ENCODE measurements at places on chromosomes 12 and 14. TPM values are rescaled to one million over a fixed set of nuclear protein-coding genes. Genes with fewer than 3 reads are reported as not detected.

GOLGA5 gene
- 64.7 TPM for total RNA-seq

HOXC6 gene
- total RNA-seq: 1.2 TPM

KITLG gene
- total RNA-seq: 5.9 TPM

CLEC2A gene
- total RNA-seq: 0.22 TPM

TMX1 gene
- 47.0 TPM for total RNA-seq

MYBPC1 gene
- not detected for total RNA-seq

PTGER2 gene
- not detected for total RNA-seq

OR4M1 gene
- total RNA-seq: not detected

AVPR1A gene
- 0.39 TPM for total RNA-seq

RNF212B gene
- not detected for total RNA-seq

CLEC4A gene
- total RNA-seq: under 0.01 TPM

ANKS1B gene
- 8.0 TPM for total RNA-seq

MIP gene
- not detected for total RNA-seq

CCDC60 gene
- not detected for total RNA-seq

NTN4 gene
- total RNA-seq: 78.1 TPM

NDUFA9 gene
- 22.4 TPM for total RNA-seq

ARPC3 gene
- 212 TPM for total RNA-seq

RNASE1 gene
- 0.39 TPM for total RNA-seq

DNAH10 gene
- under 0.01 TPM for total RNA-seq

ZDHHC22 gene
- not detected for total RNA-seq

COX8C gene
- total RNA-seq: 0.39 TPM

OTOGL gene
- total RNA-seq: not detected

AMDHD1 gene
- 0.76 TPM for total RNA-seq

TAS2R9 gene
- not detected for total RNA-seq

NYNRIN gene
- 153 TPM for total RNA-seq

MMP17 gene
- 2.0 TPM for total RNA-seq

CMTM5 gene
- not detected for total RNA-seq

NEUROD4 gene
- total RNA-seq: not detected

CD27 gene
- not detected for total RNA-seq

IFT81 gene
- total RNA-seq: 6.4 TPM

SMCO3 gene
- total RNA-seq: 29.1 TPM

TCP11L2 gene
- 22.8 TPM for total RNA-seq

CARMIL3 gene
- total RNA-seq: under 0.01 TPM

C12orf42 gene
- total RNA-seq: 0.43 TPM

ADGRD1 gene
- total RNA-seq: not detected

GPR68 gene
- 0.39 TPM for total RNA-seq

TMEM30B gene
- 9.0 TPM for total RNA-seq

GRIN2B gene
- total RNA-seq: 0.33 TPM

ACSS3 gene
- 1.2 TPM for total RNA-seq

ABCC9 gene
- total RNA-seq: 0.11 TPM

TAS2R42 gene
- total RNA-seq: not detected

DENR gene
- 47.2 TPM for total RNA-seq

FITM1 gene
- total RNA-seq: 0.39 TPM

TAS2R19 gene
- total RNA-seq: 6.2 TPM

ALX1 gene
- total RNA-seq: not detected

BICDL1 gene
- total RNA-seq: 6.5 TPM

PTPRQ gene
- under 0.01 TPM for total RNA-seq

IFNG-AS1 gene
- total RNA-seq: not detected

BTBD7 gene
- total RNA-seq: 45.5 TPM

SLC39A2 gene
- 3.9 TPM for total RNA-seq

DNAAF2 gene
- total RNA-seq: 7.5 TPM

GUCY2C gene
- 0.11 TPM for total RNA-seq

CELA1 gene
- total RNA-seq: not detected

RNASE7 gene
- total RNA-seq: not detected

KRAS gene
- total RNA-seq: 14.3 TPM

Measured in placental epithelial cell (primary cell).